T-helper 2 cell treated with Interferon-gamma antibody and Interleukin-4, amounts not matched to agents 5 μg/mL and 100 μg/mL, for 36 hours (primary cell): ENCODE measurements at places on chromosomes 1 and 21.

- no peak overlapping the region for H3K4me3 ChIP-seq
- peaks cover 17% of the 10 kb centered on the region for H3K27me3 ChIP-seq
- no peak overlapping the region for H3K27ac ChIP-seq
- no peaks in the 10 kb centered on the region for H3K36me3 ChIP-seq
Observed at GRCh38 chr1:207188901-207189300, 84.9 kb downstream of the C4BPA start.

- no peaks in the 10 kb centered on the region for H3K27me3 ChIP-seq
- no peak for DNase-seq
- H3K4me1 ChIP-seq = no peaks in the 10 kb centered on the region
- H3K27ac ChIP-seq = no peak overlapping the region
- H3K4me3 ChIP-seq = no peak overlapping the region
Observed at GRCh38 chr1:2610036-2610959, 22.5 kb downstream of the MMEL1 start.

GRCh38 chr1:208142590-208143382 is 101.4 kb downstream of the PLXNA2 start:
- DNase-seq = no peak

GRCh38 chr1:156080241-156080862 is 1.9 kb downstream of the MEX3A start:
- peak overlapping the region; percentile 53 for H3K4me3 ChIP-seq
- H3K27me3 ChIP-seq = peaks cover 54% of the 10 kb centered on the region
- no peaks in the 10 kb centered on the region for H3K36me3 ChIP-seq
- peaks cover 2% of the 10 kb centered on the region for H3K4me1 ChIP-seq

- no peak overlapping the region for H3K27ac ChIP-seq
- DNase-seq = peak; percentile 25
- no peaks in the 10 kb centered on the region for H3K27me3 ChIP-seq
- peaks cover 2% of the 10 kb centered on the region for H3K4me1 ChIP-seq
Observed at GRCh38 chr1:111769517-111770146, 13.9 kb downstream of the DDX20 start.

GRCh38 chr1:39474810-39475209 is 16.6 kb upstream of the BMP8A start:
- no peak overlapping the region for H3K27ac ChIP-seq
- DNase-seq = no peak
- H3K36me3 ChIP-seq = peaks cover 29% of the 10 kb centered on the region

GRCh38 chr1:166307261-166308188 is 140.7 kb upstream of the FAM78B start:
- no peak for DNase-seq
- no peak overlapping the region for H3K4me3 ChIP-seq
- no peaks in the 10 kb centered on the region for H3K4me1 ChIP-seq
- H3K27me3 ChIP-seq = no peaks in the 10 kb centered on the region
- no peak overlapping the region for H3K27ac ChIP-seq
- H3K36me3 ChIP-seq = no peaks in the 10 kb centered on the region

DNA sequence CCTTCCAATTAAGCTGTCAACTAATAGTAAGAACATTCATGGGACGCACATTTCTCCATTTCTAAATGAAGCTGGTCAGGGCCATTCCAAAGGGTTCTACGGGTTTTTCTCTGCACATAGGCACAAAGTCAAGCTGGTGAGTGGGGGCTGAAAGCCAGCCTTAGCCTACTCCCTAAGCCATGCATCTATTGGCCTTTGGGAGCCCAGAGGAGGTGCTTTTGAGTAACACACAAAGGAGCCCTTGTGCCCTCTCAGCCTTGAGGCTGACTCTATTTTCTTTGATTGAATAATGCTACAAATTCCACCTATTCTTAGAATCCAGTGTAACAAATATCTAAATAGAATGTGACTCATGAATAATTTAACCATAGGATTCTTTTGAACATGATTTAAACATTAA is 73.6 kb downstream of the RGS13 start:
- H3K36me3 ChIP-seq = no peaks in the 10 kb centered on the region
- no peak for DNase-seq
- no peaks in the 10 kb centered on the region for H3K27me3 ChIP-seq
- no peaks in the 10 kb centered on the region for H3K4me1 ChIP-seq
- H3K4me3 ChIP-seq = no peak overlapping the region

- H3K27me3 ChIP-seq = peaks cover 20% of the 10 kb centered on the region
- no peak overlapping the region for H3K27ac ChIP-seq
Observed at GRCh38 chr1:224528900-224529299, 87.2 kb upstream of the CNIH3 start.

DNA sequence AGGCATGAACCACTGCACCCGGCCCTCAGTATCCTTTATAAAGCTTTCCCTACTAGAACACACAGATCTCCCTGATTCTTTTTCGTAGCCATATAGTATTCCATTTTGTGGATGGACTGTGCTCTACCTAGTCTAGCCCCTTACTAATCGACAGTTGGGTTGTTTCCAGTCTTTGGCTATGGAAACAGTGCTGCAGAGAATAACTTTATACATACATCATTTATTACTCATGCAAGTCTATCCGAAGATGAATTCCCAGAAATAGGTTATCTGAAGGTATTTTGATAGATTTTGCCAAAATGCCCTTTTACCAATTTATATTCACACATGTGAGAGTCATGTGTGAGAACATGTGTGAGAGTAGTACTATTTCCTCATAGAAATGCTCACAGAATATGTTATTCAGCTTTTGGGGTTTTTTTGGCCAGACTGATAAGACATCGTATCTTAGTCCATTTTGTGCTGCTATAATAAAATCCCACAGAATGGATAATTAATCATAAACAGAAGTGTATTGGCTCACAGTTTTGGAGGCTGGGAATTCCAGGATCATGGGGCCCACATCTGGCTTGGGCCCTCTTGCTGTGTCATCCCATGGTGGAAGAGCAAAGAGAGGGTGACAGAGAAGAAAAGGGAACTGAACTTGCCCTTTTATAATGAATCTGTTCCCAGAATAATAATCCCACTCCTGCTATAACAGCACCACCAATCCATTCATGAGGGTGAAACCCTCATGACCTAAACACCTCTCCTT is 17.3 kb upstream of the FGR start:
- no peaks in the 10 kb centered on the region for H3K36me3 ChIP-seq
- H3K4me3 ChIP-seq = no peak overlapping the region
- DNase-seq = no peak
- H3K27me3 ChIP-seq = no peaks in the 10 kb centered on the region

DNA sequence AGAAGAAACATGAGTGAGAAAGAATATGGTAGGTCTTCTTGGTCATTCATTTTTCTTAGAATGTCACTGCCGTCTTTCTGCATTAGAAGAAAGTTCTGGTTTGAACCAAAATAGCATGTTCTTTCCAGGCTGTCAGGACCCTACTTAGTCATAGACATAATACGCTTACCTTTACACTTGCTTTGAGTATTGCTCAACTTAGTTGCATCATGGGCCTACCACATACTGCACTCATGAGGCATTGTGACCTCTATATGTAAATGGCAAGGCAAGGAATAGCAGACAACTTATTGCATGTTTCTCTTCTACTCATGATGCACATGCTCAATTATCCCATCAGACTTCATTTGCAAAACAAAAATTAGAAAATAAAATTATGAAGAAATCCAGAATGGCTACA is 415.0 kb downstream of the HLX start:
- DNase-seq = no peak
- no peak overlapping the region for H3K27ac ChIP-seq
- H3K36me3 ChIP-seq = no peaks in the 10 kb centered on the region
- H3K4me1 ChIP-seq = no peaks in the 10 kb centered on the region
- H3K27me3 ChIP-seq = no peaks in the 10 kb centered on the region
- H3K4me3 ChIP-seq = no peak overlapping the region

- peak overlapping the region; percentile 76 for H3K4me3 ChIP-seq
- H3K36me3 ChIP-seq = no peaks in the 10 kb centered on the region
- H3K4me1 ChIP-seq = peaks cover 24% of the 10 kb centered on the region
- no peak overlapping the region for H3K27ac ChIP-seq
- no peak for DNase-seq
- H3K27me3 ChIP-seq = peaks cover 30% of the 10 kb centered on the region
Observed at GRCh38 chr1:33081554-33082305, 777 bp downstream of the AZIN2 start.

DNA sequence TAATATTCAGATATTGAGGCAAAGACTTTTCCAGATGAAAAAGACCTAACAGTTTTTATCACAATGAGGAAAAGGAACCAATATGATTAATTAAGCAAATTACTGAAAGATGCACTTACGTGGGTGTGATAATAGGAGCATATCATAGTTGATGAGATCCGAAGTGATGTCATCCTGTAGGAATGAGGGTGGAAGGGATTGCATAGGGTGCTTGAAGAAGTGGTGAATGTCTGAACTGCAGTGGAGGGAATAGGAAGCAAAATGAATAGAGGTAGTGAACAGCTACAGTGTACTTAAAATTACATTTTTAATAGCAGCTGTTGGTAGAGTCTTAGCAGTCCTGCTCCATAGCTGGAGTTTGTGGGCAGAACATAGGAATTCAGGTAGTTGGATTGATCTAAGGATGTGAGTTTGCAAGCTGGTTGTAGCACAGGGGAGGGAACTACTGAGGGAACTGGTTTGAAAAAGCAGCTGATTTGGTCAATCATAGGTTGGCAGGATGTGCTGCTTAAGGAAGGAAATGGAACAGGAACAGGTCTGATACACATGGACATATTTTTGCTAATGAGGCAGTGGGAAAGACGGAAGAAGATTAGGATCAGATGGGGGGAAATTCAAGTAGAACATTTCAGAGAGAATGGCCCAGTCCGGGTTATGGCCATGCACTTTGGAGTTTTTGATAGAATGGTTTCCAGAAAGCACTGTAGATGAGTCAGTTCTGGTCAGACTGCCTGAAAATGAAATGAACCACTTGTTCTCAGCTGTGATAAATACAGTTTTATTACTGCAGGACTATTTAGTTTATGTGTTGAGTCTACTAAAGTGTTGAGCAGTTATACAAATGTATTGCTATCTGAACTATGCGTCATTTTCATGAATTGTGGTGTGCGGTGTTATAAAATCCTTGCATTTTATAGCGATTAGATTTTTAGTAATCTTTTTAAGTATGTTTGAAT is 155.8 kb downstream of the RYR2 start:
- no peak overlapping the region for H3K4me3 ChIP-seq
- H3K27ac ChIP-seq = no peak overlapping the region
- no peak for DNase-seq

DNA sequence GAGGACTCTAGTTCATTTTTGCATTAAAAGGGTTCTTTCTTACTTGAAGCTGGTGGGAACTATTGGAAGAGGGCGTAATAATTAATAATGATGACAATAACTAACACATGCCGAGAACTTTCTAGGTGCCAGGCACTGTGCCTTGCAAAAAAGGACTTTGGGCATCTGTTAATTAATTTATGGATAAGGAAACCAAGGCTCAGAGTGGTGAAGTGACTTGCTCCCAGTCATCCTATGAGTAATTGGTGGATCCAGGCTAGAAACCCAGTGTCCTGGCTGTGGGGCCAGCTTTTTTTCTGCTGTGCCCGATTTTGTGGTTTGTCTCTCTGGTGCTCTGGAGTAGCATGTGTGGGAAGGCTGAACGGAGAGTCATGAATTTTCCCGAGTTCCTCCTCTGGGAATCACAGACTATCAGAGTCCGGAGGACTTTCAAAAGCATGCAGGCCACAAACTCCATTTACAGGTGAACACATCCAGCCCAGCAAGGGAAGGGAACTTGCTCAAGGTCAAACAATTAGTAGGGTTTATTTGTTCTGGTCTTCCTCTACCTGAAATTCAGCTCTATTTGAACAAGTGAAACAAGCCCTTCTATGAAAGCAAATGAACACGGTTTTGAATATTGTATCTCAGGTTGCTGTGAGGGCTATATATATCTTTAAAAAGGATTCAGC is 23.4 kb downstream of the ROR1 start:
- no peak overlapping the region for H3K4me3 ChIP-seq
- no peaks in the 10 kb centered on the region for H3K36me3 ChIP-seq
- no peak overlapping the region for H3K27ac ChIP-seq

- no peaks in the 10 kb centered on the region for H3K36me3 ChIP-seq
- no peak for DNase-seq
- peaks cover 20% of the 10 kb centered on the region for H3K4me1 ChIP-seq
- H3K4me3 ChIP-seq = no peak overlapping the region
- peaks cover 24% of the 10 kb centered on the region for H3K27me3 ChIP-seq
Observed at GRCh38 chr1:228827019-228827418, 91.7 kb downstream of the RHOU start.

DNA sequence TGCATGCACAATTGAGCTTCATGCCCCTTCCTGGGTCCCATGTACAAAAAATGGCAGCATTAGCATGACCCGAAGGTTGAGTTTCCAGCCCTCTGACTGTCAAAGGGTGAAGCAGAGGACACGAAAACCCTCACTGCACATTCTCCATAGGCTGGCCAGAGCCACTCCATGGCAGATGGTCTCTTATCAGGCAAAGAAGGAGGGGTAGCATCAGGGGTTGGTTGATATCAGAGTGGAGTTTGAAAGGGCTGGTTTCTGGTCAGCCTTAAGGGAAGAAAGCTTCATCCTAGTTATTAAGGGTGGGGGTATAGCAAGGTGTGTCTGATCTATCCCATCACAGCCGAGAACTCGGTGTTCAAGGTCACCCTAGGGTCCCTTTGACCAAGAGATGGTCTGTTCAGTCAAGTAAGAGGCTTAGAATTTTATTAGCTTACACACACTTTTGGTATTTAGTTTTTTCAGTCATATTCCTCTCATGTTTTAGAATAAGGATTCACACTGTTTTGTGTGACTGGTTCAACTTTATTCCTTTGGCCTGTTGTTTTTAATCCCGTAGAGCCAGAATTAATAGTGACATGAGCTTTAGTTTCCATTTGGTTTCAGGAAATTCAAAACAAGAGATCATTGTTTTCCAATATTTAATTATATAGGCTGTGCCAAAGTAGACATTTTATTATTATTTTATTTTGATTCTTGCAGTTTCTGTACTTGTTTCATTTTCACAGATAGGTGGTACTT is 199.9 kb upstream of the FMN2 start:
- no peak overlapping the region for H3K4me3 ChIP-seq
- H3K36me3 ChIP-seq = no peaks in the 10 kb centered on the region
- H3K4me1 ChIP-seq = no peaks in the 10 kb centered on the region
- no peak for DNase-seq
- H3K27me3 ChIP-seq = peaks cover 4% of the 10 kb centered on the region
- H3K27ac ChIP-seq = no peak overlapping the region

- no peaks in the 10 kb centered on the region for H3K36me3 ChIP-seq
- no peak overlapping the region for H3K27ac ChIP-seq
- no peaks in the 10 kb centered on the region for H3K4me1 ChIP-seq
- no peaks in the 10 kb centered on the region for H3K27me3 ChIP-seq
Observed at GRCh38 chr1:237868817-237869600, 21.7 kb downstream of the ZP4 start.

DNA sequence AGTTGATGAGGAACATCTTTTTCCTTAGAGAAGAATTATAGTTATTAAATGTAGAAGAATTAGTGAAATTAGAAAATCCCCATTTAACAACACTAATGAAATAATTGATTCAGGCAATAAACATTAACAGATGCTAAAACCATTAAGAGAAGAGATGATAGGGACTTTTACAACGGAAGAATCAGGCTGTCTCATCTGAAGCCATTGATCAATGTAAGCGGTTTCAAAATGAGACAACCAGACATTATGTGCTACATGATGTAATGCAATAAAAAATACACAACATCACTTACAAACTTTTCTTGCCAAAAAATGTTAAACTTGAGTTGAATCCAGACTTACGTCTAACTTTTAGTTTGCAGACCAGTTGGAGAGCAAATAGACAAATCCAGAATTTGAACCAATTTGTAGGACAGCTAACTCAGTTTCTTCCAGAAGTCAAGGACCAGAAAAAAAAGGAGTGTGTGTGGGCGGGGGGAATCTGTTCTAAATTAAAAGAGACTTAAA is 165.4 kb upstream of the DPT start:
- no peaks in the 10 kb centered on the region for H3K36me3 ChIP-seq
- DNase-seq = no peak
- no peak overlapping the region for H3K4me3 ChIP-seq
- peaks cover 20% of the 10 kb centered on the region for H3K27me3 ChIP-seq

GRCh38 chr1:924656-925560 is 1.2 kb downstream of the SAMD11 start:
- no peak overlapping the region for H3K27ac ChIP-seq
- no peak for DNase-seq
- H3K36me3 ChIP-seq = no peaks in the 10 kb centered on the region
- peaks cover 58% of the 10 kb centered on the region for H3K27me3 ChIP-seq
- no peak overlapping the region for H3K4me3 ChIP-seq
